SHP77 (cell line): ENCODE measurements at places on chromosomes 5 and 9.

DNA sequence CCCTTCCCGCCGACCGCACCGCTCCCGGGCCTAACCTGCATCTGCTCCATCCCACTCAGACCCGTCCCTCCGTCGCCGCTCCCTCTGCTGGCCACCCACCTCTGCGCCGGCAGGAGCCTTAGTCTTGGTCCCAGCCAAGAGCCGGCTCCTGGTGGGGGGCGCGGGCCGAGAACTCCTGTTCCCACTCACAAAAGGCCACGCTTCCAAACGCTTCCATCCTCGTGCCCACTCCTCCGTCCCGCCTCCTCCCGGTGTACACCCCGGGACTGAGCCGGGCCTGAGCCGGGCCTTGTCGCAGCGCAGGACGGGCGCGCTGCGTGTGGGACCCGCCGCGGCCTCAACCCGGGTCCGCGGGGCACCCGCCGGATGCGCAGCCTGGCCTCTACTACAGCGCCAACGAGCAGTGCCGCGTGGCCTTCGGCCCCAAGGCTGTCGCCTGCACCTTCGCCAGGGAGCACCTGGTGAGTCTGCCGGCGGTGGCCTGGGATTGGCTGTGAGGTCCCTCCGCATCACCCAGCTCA, 7.5 kb downstream of the ADAMTS13 start:
- DNase-seq: no peak

GRCh38 chr9:91483835-91484234, 60.2 kb upstream of the NFIL3 start:
- DNase-seq: peak; percentile 18

- DNase-seq: no peak
Observed at GRCh38 chr5:151196556-151197290, 27.2 kb downstream of the CCDC69 start.

DNA sequence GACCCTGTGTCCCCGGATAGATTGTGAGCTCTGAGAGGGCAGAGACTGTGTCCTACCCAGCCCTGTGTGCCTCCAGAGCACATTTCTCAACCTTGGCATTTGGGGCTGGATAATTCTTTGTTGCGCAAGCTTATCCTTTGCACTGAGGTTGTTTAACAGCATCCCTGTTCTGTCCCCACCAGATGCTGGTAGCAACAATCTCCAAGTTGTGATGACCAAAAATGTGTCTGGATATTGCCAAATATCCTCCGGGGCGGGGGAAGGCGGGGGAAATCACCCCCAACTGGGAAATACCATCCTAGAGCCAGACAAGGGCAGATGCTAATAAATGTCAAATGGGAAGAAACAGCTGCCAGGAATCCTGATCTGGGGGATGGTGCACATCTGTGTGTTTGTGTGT, 24.0 kb upstream of the TNIP1 start:
- DNase-seq: no peak

GRCh38 chr5:170357955-170358444, 31.2 kb downstream of the KCNMB1 start:
- DNase-seq: no peak

GRCh38 chr5:3375586-3376311, 219.9 kb upstream of the IRX1 start:
- no peak for DNase-seq

DNA sequence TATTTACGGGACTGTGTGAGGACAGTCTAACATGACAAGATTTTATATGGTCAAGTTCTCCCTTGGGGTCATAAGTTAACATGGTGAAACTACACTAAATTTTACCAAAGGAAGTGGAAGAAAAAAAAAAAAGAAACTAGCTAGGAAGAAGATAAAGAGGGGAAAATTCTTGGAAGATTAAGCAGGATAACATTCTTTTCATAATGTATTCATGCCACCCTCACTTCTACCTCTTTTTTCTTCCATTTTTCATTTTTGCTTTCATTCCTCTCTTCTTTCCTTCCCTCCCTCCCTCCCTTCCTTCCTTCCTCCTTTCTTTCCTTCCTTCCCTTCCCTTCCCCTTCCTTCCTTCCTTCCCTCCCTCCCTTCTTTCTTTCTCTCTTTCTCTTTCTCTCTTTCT, 254.6 kb downstream of the RFX3 start:
- DNase-seq: no peak

GRCh38 chr5:107853031-107853430, 182.3 kb upstream of the EFNA5 start:
- DNase-seq: no peak

DNA sequence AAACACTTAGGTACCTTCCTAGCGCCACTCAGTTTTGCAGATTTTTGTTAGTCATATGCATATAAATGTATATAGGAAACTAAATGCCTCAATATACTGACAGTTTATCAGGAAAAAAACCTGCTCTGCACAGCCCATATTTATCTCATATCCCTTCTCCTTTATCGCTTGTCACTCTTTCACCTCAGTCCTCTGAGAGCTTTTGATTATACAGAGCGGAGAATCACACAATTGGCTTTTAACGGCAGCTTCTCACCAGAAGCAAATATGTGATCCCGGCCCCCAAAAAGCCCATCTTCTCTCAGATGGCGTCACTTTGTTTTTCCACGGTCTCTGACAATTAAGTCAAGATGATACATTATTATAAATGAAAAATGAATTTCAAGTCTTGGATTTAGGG, 362.6 kb downstream of the DNAH5 start:
- DNase-seq: no peak

GRCh38 chr9:98263482-98264357, 8.3 kb upstream of the TBC1D2 start:
- peak; percentile 67 for DNase-seq

DNA sequence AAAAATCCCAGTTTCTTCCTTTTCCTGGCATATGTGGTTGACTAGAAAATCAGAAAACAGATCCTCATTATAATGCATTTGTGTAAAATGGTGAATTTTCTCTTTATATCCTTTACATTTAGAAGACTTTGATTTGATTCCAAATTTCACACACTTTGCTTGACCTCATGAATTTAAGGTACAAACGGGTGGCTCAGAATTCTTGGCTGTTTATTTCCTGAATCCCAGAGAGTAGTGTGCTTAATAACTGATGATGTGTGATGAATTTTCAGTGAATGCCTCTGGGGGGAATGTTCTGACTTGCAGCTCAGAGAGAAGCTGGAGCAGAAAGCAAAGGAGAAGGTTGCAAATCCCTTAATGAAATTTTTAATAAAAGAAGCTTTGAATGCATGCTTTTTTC, 126.8 kb downstream of the SPATA31D1 start:
- DNase-seq: no peak

DNA sequence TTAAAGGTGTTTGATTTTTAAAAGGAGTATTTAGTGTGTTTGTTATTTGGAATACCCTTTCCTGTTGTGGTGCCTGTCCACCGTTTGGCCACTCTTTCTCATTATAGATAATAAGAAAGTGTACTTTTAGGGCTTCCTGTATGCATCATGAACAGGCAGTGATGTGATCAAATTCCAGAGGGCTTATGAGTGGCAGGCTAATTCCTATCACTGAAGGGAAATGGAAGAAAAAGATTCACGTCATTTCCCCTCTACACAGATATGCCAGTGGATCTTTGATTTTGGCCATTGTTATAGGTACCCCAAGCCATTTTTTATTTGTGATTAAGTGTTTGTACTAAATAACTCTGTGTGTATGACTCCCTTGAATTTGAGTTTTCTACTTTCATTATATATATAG, 37.1 kb downstream of the RPS6 start:
- DNase-seq: no peak

DNA sequence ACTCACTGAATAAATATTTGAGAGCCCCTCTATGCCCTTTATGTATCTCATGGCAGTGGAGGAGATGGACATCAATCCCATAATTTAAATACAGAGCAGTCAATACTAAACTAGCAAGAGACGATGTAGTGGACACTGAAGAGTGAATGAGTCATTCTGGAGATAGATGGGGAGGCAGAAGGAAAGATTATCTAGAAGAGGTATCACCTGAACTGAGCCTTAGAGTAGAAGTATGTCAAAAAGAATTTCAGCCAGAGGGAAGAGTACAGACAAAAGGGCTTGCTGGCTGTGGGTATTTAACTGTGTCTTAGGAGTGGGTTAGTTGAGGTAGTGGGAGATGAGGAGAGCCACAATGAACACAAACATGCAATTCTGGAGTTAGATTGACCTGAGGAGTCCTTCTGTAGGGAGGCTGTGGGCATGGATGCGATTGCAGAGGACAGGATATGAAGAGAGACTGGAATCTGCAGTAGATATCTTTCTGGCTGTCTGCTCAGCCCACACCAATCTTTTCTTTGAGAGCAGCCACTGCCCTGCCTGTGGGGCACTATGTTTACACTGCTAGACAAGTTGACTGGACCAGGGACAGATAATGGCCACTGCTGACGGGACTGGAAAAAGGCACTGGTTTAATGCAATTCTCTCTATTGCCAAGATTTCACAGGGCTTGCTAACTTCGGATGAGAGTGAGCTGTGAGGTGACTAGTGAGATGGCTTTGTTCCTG, 63.9 kb upstream of the NR5A1 start:
- no peak for DNase-seq
